ENCODE measurements at places on chromosomes 16 and 17.
A peak's percentile ranks its signal among the peaks of the same experiment; 100 is the strongest.

DNA sequence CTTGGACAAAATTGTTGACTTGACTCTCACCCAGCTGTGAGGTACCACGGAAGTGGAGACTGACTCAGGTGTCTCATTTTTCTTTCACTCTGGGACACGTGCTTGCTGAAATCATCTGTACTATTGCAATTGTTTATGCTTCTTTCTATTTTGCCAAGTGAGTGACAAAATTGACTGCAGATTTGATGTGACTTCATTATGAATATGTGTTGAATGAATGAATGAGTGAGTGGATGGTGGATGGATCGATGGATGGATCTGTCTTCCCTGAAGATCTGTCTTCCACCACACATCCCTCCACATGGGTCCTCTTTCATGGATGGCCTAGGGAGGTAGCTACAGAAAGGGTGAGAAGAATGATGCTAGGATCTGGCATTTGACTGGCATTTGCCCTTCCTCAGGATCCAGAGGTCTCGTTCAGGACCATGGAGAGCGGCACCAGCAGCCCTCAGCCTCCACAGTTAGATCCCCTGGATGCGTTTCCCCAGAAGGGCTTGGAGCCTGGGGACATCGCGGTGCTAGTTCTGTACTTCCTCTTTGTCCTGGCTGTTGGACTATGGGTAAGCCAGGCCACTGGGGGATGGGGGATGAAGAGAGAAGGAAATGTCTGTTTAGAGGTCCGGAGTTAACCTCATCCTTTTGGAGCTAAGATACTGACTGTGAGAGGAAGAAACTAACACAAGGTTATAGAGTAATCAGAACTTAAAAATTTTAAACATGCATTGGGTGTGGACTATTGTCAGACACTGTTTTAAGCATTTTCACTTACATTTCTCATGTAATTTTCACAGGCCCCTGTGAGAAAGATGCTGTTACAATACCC lies 12.7 kb downstream of the SLC5A11 start:
- peak; percentile 46 for DNase-seq

- DNase-seq: no peak
Measured at GRCh38 chr16:59180083-59180476, 446.0 kb upstream of the GOT2 start.

- no peak for DNase-seq
Measured at GRCh38 chr17:30161601-30162000, 45.0 kb downstream of the NSRP1 start.

- no peak for DNase-seq
Measured at GRCh38 chr16:4877380-4877685, 30.1 kb downstream of the UBN1 start.

DNA sequence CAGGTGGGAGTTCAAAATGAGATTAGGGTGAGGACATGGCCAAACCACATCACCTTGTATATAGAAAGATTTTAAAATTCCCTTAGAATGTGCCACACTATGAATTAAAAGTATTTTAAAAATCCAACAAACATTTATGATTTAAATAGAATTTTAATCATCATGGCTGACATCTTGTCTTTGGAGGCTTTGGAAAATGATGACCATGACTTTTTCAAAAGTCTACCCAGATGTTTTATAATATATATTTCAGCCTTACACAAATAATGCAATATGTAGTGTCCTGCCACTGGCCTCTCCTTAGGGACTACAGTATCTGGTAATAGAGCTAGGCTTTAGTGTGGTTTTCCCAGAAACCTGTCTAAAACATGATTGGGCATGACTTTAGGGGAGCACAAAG lies 1353.4 kb upstream of the GOT2 start:
- DNase-seq: no peak

DNA sequence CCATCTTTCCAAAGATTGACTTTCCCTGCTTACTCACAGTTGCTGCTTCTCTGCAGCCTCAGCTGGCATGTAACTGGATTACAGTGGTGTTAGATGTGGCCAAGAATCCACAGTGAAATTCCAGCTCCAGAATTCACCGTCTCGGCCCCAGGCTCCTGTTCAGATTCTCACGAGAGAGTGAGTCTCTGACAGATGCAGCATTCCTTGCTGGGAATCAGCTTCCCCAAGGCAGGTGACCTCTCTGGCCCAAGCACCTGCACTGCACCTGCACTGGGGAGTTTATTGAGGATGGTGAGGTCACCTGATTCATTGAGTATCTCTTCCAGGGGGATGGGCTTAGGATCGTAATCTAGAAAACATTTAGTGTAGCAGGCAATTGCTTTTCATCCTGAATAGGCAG lies 600.5 kb upstream of the RBFOX1 start:
- no peak for DNase-seq

- DNase-seq: no peak
Measured at GRCh38 chr17:55500103-55500502, 11.1 kb downstream of the SMIM36 start.

DNA sequence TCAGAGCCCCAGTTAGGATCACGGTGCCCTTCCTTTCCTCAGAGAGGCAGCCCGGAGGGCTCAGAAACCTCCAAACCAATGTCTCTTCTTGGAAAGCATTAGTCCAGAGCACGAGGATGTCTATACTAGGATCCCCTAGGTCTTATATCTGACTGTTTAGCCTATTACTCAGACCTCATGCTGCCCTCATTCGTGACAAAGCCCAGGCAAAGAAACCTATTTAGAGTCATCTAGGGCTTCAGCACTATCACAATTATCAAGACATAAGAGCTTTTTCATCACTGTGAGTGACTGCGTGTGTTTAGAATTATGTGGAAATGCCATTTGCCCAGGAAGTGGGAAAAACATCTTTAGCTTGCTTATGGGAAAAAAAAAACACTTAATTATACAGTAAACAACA lies 159.8 kb upstream of the NOL11 start:
- DNase-seq: no peak

- DNase-seq: no peak
Measured at GRCh38 chr16:27408602-27409031, 6.6 kb downstream of the IL21R start.

DNA sequence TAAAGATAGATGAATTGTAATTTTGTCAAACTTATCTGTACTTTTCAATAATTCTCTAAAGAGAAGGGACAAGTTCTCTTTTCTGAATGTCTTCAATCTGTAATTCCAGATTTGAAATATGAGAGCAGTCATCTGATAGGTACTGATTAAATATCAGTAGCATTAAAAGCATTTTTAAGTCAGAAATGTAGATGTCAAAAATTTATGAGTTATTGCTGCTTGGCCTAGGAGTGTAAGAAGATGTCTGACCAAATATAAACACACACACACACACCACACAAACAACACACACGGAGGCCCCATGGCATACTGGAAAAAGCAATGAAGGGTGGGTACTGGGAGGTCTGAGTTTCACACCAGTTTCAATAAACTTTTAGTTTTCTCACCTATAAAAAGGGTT lies 2.4 kb upstream of the TOB1 start:
- DNase-seq: no peak

- no peak for DNase-seq
Measured at GRCh38 chr16:52786091-52786490, 239.1 kb upstream of the TOX3 start.

- DNase-seq: no peak
Measured at GRCh38 chr17:51319186-51319585, 58.8 kb downstream of the UTP18 start.

DNA sequence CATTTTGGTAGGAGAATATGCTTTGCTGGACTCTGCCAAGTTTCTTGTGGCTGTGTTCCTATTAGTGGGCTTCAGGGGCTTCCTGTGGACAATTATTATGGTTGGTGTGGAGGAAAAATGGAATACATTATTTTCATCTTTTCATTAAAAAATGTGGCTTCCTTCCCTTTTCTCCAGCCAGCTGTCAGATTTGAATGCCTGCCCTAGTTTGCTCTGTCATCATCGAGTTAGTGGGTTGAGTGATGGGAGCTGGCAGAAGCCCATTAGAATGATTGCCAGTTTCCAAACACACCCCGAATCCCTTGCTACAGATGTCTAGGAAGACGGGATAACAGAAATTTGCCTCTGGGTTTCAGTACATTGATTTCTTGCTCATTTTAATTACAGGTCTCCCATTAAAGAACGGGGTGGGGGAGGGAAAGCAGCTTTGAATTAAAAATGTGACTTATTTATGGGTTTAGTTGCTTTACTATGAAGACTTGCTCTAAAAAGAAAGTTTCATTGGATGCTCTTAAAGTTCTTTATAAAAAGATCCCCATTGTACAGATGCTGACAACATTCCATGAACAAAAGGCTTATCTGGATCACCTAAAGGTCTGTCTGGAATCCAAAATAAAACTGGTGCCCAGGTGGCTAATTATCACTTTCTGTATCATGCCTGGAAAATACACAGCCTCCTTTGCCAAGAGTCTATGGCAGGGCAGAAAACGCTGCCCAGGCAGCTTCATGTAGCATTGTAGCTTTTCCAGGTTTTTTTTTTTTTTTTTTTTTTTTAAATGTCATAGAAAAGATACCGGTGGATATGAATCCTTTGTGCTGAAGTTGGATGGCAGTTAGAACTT lies 103.6 kb downstream of the PRKCA start:
- no peak for DNase-seq

DNA sequence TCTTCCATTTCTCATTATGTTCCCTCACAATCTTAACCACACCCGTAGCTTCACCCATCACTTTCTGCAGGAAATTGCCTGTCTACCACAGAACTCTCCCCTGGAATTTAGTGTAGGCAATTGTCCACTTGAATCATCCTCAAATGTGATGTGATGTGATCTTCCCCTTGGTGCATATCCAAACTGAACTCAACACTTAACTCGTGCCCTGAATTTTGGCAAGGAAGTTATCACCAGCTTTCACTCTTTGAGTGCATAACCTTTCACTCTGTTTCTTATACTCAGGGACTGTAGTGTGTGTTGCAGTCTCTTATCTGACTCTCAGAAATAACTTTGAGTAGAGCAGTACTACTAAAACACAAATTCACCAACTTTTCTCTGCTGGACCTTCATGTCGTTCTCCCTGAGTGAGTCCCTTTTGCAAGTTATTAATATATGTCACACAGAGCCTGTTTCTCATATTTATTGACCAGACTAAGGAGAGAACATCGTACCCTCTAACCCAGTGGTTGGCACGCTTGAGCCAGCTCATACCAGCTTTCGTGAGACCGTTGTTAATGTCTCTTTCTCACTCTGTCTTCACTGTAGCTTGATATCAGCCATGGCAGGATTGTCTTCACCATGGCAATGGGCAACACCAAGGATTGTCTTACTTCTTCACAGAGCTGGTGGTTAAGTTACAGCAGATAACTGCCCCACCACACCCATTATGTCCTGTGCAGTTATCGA lies 558.9 kb upstream of the HSBP1 start:
- no peak for DNase-seq

DNA sequence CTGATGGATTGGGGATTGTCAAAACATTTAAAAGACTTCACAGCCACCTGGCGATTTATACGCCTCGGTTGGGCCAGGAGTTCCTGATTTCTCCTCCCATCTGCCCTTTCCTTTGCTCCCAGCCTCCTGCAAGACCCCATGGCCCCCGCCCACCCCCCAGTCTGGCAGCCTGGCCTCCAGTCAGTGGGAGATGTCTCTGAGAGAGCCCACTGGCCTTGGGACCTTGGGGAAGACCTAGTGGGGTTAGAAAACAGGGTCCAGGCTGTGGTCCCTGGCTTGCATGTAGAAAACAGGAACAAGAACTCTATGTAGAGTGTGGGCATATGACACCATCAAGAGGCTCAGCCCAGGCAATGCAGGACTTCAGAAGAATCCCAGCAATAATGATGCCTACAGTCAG lies 209.4 kb upstream of the C16orf82 start:
- DNase-seq: no peak

- DNase-seq: no peak
Measured at GRCh38 chr16:14499110-14499509, 130.9 kb downstream of the PARN start.

- DNase-seq: no peak
Measured at GRCh38 chr16:28569021-28569420, 15.3 kb downstream of the SGF29 start.

DNA sequence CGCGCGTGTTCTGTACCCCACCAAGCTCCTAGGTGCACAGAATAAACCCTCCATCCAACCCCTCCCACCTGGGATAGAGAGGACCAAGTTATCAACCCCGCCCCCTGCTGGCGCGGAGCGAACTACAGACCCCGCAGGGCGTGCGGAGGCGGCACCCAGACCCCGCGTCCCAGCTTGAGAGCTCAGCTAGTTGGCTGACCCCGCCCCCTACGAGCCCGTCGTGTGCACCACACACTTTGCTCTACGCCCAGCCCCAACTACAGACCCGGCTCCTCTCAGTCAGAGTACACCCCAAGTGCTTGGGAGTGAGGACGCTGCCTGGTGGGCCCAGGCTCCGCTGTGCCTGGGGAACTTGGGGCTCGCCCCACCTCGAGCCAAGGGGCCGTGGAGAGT lies 1.5 kb downstream of the GRIN2A start:
- DNase-seq: no peak

DNA sequence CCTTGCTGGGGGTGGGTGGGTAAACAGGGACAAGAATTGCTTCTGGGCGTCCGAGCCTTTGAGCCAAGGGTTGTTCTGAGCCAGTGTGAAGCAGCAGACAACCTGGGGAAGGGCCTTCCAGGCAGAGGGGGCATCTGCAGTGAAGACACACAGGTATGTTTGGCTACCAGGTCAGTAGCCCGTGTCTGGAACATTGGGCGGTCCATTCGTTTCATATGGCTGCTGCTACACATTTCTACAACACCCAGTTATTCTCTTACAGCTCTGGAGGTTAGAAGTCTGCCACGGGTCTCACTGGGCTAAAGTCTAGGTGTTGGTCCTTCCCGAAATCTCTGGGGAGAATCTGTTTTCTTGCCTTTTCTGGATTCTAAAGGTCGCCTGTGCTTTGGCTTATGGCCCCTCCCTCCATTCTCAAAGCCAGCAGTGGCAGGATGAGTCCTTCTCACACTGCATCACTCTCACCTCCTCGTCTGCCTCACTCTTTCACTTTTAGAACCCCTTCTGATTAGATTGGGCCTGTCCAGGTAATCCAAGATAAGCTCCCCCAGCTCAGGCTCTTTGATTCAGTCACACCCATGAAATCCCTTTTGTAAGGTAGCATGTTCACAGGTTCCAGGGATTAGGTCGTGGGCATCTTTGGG lies 136.1 kb downstream of the CLEC16A start:
- DNase-seq: no peak

- no peak for DNase-seq
Measured at GRCh38 chr17:61130330-61130729, 269.3 kb upstream of the TBX2 start.

- DNase-seq: no peak
Measured at GRCh38 chr17:4185656-4186055, 42.7 kb downstream of the CYB5D2 start.

Measured in activated CD4-positive, alpha-beta T cell treated with anti-CD3 and anti-CD28 coated beads, Interleukin-2, amount 50 U/mL, for 1 hour (primary cell).